KBM-7 (cell line): ENCODE measurements at places on chromosomes 7 and 10.
A peak's percentile ranks its signal among the peaks of the same experiment; 100 is the strongest.

- DNase-seq, result no peak
Measured at GRCh38 chr10:78744491-78745090, 324.2 kb upstream of the ZMIZ1 start.

- no peak for DNase-seq
Measured at GRCh38 chr10:118760265-118760664, 5.5 kb upstream of the CACUL1 start.

DNA sequence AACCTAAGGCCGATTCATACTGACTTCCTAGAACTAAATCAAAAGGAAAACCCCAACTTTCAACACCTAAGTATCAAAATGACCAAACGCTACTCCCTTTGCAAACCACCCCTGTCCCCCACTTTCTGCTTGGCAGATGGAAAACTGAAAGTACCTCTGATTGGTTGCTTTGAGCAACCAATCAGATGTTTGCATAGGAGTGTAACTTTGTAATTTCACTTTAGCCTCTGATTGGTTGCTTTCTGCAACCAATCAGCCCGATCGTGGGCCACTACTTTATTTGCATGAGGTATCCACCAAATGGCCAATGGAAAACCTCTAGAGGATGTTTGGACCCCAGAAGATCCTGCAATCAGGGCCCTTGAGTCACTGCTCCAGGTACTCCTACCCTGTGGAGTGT, 12.3 kb upstream of the SNX10 start:
- DNase-seq, result no peak

- peak; percentile 77 for DNase-seq
Measured at GRCh38 chr10:87850742-87851205, 12.6 kb downstream of the KLLN start.

DNA sequence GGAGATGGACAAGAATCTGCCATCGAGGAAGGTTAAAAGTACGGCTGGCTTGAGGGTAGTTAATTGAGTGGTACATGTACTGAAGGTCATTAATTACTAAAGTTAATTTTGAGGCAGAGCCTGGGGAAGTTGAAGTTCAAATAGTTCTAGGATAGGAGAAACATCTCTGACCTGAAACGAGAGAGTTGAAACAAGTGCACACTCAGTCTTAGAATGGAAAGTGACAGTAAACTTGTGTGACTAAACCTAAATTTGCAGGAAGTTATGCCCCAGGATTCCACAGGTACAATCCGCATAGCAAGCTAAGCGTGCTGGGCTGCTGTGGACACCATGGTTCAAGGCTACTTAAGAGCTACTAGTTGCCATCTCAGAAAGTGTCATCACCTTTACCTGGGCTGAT, 209.9 kb downstream of the CHCHD3 start:
- no peak for DNase-seq

- DNase-seq, result no peak
Measured at GRCh38 chr10:17138460-17139042, 8.9 kb upstream of the CUBN start.

DNA sequence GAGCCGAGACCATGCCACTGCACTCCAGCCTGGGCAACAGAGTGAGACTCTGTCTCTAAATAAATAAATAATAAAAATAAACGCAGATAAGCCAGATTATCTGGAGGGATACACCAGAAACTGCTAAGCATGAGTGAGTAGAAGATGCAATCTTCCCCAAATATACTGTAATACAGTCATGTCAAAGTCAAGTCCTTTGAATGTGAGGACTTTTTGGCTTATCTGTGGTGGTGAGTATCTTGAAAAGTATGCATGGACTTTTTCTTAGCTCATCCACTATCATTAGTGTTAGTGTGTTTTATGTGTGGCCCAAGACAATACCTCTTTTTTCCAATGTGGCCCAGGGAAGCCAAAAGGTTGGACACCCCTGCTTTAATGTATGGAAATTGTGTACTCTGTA, 44.7 kb upstream of the PITRM1 start:
- no peak for DNase-seq

GRCh38 chr7:65846008-65846570, 26.8 kb upstream of the VKORC1L1 start:
- no peak for DNase-seq

GRCh38 chr7:27345164-27345887, 102.7 kb downstream of the EVX1 start:
- no peak for DNase-seq

DNA sequence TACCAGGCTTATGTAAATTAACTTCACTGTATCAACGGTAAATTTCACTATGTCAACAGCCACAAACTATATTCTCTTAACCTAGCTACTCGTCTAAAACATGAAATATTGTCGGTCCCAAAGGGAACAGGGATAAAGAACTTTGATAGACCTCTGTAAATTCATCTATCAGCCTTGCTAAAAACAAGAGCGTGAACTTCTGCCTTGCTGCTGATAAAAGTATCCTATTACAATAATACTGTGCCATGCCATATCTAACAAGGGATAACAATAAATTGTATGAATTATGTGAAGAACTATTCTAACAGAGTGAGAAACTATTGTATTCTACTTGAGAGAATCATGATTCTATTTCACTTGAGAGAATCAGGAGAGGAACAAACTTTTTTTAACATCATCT, 117.2 kb downstream of the CNOT4 start:
- no peak for DNase-seq

DNA sequence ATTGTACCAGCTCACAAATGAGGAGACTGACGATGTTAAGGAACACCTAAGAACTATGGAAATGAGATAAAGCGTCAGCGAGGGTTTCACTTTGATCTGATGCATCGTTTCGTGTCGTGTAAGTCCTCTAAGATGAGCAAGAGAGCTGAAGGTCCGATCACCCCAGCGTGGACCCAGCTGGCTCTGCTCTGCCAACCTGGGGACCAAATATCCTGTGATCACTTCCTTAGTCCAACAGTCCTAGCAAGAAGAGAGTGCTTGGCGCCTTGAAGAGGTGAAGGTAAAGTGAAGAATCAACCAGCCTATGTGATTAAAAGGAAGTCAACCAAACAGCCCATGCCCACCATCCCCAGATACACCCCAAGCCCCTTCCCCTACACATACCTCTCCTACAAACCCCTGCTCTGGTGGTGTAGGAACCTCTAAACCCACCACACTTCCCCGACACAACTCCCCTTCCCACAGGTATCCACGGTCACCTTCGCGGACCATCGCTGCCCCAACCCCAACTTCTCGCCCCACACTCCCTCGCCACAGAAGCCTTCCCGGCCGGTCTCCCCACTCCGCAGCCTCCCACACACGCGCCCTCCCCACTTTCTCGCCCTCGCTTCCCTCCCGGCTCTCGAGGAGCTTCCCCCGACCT, 722 bp downstream of the UPF2 start:
- DNase-seq, result peak; percentile 41

GRCh38 chr10:78264361-78264760, 230.7 kb downstream of the RPS24 start:
- DNase-seq, result no peak

DNA sequence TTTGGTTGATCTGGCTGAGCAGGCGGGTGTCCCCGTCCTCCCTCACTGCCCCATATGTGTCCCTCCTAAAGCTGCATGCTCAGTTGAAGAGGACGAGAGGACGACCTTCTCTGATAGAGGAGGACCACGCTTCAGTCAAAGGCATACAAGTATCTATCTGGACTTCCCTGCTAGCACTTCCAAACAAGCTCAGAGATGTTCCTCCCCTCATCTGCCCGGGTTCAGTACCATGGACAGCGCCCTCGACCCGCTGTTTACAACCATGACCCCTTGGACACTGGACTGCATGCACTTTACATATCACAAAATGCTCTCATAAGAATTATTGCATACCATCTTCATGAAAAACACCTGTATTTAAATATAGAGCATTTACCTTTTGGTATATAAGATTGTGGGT, 26.9 kb upstream of the TRIM56 start:
- DNase-seq, result peak; percentile 53

- no peak for DNase-seq
Measured at GRCh38 chr10:51260376-51260775, 186.1 kb downstream of the PRKG1 start.

DNA sequence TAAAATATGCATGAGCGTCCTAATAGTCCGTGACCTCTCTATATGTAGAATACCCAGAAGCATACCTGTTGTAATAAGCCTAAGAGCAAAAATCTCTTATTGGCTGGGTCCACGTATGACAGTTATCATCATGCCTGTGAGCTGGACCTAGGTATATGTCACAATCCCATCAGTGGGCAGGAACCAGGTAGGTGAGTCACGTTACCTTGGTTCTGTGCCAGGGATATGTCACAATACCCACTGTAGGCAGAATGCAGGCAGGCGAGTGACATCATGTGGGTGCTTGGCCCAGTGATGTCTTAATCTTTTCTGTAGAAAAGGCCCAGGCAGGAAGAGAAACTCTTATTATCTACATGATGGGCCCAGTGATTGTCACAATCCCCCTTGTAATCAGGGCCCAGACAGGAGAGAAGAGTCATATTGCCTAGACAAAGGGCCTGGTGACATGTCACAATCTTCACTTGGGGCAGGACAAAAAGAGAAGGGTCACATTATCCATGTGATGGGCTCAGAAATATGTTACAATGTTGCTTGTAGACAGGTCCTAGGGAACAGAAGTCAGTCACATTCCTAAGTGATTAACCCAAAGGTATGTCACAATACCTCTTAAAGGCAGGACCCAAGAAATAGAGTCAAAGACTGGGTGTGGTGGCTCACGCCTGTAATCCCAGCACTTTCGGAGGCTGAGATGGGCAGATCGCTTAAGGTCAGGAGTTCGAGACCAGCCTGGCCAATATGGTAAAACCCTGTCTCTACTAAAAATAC, 12.9 kb upstream of the ZNF736 start:
- no peak for DNase-seq

GRCh38 chr7:158066085-158066484, 521.5 kb downstream of the PTPRN2 start:
- DNase-seq, result no peak

GRCh38 chr10:82914655-82915136, 1039.7 kb downstream of the NRG3 start:
- DNase-seq, result no peak

- no peak for DNase-seq
Measured at GRCh38 chr7:68158686-68159295, 1162.2 kb downstream of the TYW1 start.

GRCh38 chr7:38223306-38223705, 45.3 kb downstream of the STARD3NL start:
- DNase-seq, result peak; percentile 53

- DNase-seq, result peak; percentile 82
Measured at GRCh38 chr7:43260980-43261878, 148.8 kb downstream of the HECW1 start.

GRCh38 chr10:101273330-101273729, 44.1 kb upstream of the LBX1 start:
- no peak for DNase-seq

GRCh38 chr10:88194041-88194887, 330.8 kb downstream of the PTEN start:
- DNase-seq, result no peak

GRCh38 chr7:70582927-70583895, 548.7 kb upstream of the GALNT17 start:
- DNase-seq, result no peak

DNA sequence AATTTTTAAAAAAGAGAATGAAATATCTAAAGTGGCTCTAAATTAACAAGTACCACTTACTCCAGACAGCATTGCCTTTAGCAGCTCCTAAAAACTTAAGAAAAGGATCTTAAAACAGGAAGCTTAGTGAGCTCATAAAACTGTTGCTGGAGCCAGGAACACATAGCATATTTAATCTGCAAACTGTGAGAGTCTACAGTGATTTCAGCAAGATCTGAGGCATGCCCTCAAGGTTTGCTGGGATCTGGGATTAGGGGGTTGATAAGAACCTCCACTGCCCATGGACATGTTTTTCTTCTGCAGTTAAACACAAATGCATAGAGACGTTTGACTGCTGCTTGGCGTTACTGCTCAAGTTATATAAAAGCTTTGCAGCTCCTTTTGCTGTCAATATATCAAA, 3.8 kb downstream of the GLI3 start:
- no peak for DNase-seq

GRCh38 chr7:129919492-129919891, 33.3 kb downstream of the UBE2H start:
- DNase-seq, result no peak

DNA sequence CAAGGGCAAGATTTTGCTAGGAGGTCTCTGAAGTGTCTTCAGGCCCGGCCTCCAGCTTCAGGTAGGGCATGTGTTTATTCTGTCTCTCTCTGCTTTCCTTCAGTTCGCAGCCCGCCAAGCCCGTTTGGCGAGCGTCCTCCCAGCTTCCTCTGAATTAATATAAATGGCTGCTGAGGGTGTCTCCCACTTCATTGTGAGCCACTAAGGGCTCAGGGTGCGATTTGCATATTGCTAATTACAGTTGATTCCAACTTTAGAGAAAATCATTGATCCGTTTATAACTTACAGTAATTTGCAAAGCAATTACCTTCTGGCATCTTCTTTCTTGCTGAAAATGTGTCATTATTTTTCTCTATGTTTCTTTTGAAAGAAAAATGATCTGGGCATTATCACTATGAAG, 128.3 kb upstream of the SORCS3 start:
- DNase-seq, result no peak

DNA sequence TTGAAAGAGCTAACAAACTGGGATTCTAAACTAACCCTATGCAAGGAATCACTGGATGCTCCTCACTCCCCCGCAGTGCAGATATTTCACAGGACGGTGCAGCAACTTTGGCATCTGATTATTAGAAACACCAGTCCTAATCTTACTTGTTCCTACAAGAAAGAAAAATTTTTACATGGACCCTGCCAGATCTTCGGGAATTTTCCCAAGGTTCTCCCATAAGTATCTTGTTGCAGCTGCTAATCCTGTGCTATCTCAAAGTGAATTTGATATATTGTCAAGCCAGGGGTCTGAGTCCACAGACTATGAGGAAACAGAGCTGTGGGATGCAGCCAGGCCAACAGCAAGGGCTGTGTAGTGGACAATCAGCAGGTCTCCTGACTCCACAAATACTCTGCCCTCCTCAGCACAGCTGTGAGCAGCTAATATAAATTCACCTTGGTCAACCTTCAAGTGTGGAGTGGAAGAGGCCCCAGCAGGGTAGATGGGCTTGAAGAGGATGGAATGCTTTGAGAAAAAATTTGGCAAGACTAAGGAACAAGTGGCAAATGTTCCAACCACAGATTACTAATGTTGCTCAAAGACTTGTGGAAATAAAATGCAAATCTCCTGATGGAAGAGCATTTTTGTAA, 25.6 kb downstream of the VSTM4 start:
- no peak for DNase-seq

DNA sequence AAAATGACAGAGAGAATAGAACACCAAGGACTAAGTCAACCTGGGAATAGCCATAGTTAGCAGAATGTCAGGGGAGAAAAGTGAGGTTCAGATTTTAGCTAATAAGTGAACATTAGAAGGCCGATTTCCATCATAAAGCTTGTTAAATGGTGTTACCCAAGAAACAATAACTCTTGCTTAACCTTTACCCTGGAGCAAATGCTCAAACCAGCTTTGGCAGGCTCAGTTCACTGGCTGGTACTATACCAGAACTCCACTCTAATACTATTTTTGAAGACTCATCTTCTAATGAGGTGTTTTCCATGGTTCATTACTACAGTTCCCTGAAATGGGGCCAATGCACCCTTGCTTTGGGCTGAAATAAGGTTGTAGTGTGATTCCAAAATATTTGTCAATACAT, 61.3 kb downstream of the RNLS start:
- DNase-seq, result no peak
